Choroid plexus epithelial cell (primary cell): ENCODE measurements at places on chromosomes 12 and 14.

DNA sequence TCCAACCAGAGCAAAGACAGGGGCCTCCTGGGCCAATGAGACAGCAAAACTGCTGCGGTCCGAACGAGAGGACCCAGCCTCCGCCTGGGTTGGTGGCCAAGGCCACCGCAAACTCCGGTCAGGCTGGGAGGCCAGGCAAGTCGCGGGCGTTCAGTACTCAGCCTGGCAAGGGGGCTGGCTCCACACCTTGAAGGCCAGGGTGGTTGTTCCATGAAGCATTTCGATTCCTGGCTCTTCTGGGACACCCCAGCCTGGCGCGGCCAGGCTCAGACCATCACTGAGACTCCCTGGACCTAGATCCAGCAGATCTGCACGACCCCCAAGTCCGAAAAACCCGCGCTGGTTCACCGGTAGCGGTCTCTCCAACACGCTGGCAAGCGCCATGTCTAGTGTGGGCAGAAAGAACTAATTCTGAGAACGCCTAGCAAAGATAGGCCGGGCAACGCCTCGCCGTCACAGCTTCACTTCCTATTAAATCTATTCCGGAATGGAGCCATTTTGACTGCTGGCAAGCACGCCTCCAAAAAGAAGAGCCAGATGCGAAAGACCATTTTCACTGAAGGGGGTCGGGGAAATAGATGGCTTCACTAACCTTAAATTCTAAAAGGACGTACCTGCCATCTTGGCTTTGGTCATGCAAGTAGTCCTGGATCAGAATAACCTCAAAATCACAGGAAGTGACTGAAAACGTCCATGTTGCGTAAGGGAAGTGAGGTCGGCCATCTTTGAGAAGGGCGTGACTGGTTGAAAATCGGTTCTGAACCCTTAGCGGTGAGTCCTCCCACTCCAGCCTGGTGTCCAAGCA is at the start of gene PSMB5:
PSMB5 (minus strand) TSS at position 403 of the 805 bp plus-strand sequence; CDS start at position 384, 19 bp downstream.
- DNase-seq = peak; percentile 98

GRCh38 chr12:81255456-81255855 is 177.6 kb downstream of the ACSS3 start:
- DNase-seq = no peak

- peak; percentile 42 for DNase-seq
These were observed 14.3 kb downstream of the MCRS1 start for GRCh38 chr12:49553512-49554088.

DNA sequence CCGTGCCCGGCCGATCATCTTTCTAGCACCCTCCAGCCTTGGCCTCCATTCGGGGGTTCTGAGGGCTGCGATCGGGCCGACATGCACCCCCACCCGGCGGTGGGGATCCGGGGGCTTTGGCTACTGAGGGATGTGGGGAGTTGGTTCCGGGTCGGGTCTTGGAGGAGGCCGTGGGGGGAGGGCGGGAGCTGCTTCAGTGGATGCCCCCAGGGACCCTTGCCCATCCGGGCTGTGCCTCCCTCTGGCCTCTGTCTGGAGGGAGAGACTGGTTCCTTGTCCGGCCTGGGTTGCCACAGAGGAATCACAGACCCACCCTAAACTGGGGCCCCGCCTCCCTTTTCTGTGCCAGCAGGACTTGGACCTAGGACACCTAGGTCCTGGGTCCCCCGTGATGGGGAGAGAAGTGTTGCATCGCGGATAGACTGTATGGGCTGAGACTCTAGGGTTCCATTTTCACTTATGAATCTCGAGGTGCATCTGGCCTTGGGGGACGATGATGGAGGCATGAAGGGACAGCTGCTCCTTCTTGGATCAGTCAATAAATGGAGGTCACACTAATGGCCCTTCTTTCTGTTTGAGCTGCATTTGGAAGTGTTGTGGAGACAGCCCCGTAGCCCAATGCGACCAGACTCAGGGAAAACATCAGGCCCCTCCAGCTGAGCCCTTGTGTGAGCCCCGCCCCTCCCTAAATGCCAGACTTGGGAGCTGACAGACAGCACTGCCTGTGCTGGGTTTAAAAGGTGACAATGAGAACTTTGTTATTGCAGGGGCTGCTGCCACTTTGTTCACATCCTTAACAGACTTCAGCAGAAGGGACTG is 577 bp downstream of the DTX3 start:
- no peak for DNase-seq

GRCh38 chr12:109110988-109111495 is 5.3 kb upstream of the ACACB start:
- peak; percentile 89 for DNase-seq

DNA sequence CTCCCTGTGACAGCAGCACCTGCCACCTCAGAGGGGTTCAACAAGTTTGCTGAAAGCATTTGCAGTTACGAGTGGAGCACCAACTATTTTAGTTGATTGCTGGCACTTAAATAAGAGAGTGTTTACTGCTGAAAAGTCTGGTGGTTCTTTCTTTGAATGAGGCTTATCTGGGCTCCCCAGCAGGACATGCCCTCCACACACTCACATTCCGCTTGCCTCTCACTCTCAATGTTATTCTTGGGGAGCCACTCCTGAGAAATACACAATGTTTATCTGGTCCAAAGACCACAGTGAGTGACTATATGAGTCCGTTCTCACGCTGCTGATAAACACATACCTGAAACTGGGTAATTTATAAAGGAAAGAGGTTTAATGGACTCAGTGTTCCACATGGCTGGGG is 31.9 kb downstream of the NT5DC3 start:
- DNase-seq = peak; percentile 83

DNA sequence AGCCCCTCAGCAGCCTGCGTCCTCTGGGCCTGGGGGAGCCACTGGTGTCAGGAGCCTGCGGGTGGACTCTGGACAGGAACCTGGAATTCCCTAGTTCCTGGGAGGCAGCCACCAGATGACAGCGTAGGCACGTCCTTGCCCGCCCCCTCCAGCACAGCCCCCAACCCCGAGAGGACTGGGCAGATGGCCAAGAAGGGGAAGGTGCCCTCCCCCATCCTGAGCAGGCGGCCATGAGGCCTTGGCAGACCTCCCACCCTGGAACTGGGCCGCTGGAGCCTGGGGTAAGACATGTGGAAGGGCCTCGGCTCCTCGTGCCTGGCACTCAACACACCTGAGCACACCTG is 60.4 kb upstream of the FBRSL1 start:
- DNase-seq = no peak

- DNase-seq = peak; percentile 47
These were observed 565 bp downstream of the SPRYD3 start for GRCh38 chr12:53078425-53079225.

- DNase-seq = peak; percentile 72
These were observed 96.3 kb downstream of the GALC start for GRCh38 chr14:87896393-87897380.

DNA sequence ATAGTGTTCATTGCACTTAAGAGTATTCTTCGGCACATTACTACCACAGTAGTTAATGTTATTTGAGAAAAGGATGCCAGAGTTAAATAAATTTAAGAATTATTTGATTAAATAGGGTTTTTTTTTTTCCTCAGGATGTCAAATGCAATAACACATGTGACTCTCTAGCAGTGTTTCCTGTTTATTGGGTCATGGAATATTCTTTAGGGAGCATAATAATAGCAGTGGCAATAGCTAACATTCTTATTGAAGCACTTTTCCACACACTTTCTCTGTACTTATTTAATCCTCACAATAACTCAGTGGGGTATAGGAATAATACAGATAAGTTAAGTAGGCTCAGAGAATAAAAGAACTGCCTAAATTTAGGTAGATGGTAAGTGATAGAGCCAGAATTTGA is 44.3 kb downstream of the SCYL2 start:
- no peak for DNase-seq

GRCh38 chr12:76586764-76587395 is 27.3 kb upstream of the OSBPL8 start:
- DNase-seq = peak; percentile 83

DNA sequence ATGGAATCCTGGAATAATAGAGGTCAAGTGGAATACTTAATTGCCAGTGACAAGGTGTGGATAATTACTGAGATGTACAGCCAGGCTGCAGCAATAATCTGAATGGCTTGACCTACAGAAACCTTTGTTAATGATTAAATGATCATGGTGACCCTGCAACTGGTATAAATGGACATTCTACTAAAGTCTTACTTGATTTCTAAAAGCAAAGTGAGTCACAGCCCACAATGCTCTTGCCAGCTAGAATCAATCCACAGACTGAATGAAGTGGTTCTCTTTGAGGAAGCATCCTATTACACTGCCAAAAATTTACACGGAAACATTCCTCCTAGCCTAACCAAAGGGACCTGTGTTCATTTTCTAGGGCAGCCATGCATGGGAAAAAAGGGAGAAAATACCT is 518.5 kb downstream of the SOX5 start:
- DNase-seq = no peak

DNA sequence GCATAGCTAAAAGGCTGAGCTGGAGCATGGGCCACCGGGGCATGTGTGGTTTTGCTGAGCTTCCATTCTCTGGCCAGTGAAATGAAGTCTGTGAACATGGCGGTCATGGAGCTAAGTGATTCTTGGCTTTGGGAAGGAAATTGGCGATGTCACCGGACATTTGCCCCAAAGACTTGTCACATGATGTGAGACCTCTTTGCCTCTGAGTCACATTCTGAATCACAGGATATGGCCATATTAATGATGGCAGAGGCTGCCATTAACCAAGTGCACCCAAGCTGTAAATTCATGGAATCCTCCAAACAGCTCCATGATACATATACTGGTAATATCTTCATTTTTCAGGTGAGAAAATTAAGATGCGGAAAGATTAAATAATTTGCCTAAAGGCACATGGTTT is 27.4 kb upstream of the BATF start:
- no peak for DNase-seq

- no peak for DNase-seq
These were observed 329.8 kb downstream of the PAWR start for GRCh38 chr12:79360936-79361335.

DNA sequence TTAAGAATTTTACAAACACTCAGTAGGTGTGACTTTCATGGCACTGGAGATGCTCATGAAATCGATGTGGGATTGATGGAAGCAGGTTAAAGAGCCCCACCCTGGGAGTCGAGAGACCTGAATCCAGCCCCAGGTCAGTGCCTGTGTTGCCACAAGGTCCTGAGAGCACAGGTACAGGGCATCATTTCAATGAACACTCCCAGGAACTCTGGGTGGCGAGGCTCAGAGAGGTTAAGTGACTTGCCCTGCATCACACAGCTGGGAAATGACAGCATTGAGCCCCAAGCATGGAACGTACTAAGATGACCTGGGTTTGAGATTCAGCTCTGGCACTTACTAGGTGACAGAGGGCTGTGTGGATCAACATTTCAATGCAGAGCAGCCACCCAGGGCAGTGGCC is 98.2 kb downstream of the CMKLR1 start:
- DNase-seq = no peak

GRCh38 chr12:10186299-10186698 is 7.5 kb downstream of the TMEM52B start:
- no peak for DNase-seq

- DNase-seq = no peak
These were observed 11.4 kb upstream of the CALCOCO1 start for GRCh38 chr12:53738406-53739213.

- no peak for DNase-seq
These were observed 29.0 kb downstream of the LGMN start for GRCh38 chr14:92719421-92719820.

DNA sequence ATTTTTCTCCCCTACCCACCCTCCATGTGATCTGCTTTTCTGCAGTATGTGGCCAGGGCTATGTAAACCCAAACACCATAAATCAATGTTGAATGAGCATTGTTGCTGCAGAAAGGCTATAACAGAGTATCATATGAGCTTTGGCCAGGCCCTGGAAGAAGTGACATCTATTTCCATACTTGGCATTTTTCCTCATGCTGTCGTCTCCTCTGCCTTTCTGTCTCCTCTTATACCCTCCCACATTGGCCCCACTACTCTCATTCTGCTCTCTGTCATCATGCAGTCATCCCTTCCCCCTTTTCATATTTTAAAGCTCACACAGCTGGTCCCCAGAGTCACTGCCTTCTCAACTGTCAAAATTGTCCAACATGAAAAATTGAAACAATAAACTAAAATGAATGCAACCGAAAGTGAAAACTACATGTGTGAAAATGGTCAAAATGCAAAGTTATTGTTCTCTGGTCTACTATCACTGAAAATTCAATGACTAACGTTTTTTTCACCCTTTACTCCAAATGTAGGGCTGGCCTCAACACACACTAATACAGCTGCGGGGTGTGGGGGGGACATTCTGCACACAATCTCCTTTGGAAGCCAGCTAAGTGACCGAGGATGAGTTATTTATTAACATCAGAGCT is 290.7 kb upstream of the TMPO start:
- no peak for DNase-seq

DNA sequence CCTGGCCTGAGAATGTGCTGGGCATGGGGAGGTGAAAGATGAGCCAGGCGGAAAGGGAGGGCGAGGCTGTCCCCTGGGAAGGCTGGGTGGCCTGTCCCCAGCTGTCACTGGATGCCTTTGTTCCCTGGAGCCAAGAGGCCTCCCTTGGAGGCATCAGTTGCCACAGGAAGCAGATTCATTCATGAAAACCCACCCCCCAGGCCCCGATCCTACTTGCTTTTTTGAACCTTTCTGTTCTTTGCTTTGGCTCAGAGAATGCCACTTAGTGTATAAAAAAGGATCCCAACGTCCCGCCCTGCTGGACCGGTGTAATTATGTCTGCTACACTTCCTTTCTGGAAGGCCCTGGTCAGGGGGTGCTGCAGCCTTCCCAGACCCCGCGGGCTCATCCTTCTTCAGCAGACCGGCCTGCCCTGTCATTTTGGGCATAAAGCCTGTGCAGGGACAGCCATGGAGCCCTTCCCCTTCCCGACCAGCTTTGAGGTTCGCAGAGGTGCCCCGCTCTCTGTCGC is 220.2 kb downstream of the SLC41A2 start:
- no peak for DNase-seq

- peak; percentile 84 for DNase-seq
These were observed 59.4 kb downstream of the ZNF664 start for GRCh38 chr12:124032265-124032886.

DNA sequence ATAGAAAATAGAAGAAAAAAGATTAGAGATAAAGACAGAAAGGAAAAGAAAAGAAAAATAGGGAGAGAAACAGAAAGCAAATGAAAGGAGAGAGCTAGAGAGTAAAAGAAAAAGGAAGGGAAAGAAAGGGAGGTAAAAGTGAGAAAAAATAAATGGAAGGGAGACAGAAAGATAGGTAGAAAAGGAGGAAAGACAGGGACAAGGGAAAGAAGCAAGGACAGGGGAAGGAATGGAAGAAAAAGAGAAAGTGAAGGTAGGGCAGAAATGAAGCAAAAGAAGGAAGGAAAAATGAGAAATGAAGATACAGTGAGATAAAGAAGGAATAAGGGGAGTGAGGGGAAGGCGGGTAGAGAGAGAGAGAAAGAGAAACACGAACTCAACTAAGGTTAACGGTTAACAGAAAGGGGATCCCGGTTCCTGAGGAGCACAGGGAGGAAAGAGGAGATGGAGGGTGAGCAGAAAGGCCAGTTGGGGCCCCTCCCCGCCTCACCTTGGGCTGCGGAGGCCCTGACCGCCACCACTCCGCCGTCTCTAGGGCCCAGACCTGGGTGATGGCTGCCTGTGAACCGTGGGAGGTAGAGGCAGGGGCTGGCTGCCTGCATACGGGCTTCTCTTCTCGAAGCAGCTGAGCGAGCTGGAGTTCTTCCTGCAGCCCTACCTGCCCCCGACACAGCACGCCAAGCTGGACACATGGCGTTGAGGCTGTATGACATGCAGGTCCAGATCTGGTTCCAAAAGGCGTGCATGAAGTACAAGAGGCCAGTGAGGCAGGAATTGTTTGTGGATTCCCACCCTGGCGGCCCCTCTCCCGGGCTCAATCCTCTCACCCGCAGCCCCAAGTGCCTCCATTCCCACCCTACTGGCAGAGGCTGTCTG is 59.5 kb downstream of the SMUG1 start:
- no peak for DNase-seq
